Activated CD8-positive, alpha-beta T cell treated with anti-CD3 and anti-CD28 coated beads for 36 hours (primary cell): ENCODE measurements at places on chromosomes 16 and 17. TPM values are rescaled to one million over a fixed set of nuclear protein-coding genes. Genes with fewer than 3 reads are reported as not detected.

- no peak for DNase-seq
Measured at GRCh38 chr16:228151-228851, 948 bp downstream of the LUC7L start.

Gene CRHR1
- total RNA-seq: not detected

DNA sequence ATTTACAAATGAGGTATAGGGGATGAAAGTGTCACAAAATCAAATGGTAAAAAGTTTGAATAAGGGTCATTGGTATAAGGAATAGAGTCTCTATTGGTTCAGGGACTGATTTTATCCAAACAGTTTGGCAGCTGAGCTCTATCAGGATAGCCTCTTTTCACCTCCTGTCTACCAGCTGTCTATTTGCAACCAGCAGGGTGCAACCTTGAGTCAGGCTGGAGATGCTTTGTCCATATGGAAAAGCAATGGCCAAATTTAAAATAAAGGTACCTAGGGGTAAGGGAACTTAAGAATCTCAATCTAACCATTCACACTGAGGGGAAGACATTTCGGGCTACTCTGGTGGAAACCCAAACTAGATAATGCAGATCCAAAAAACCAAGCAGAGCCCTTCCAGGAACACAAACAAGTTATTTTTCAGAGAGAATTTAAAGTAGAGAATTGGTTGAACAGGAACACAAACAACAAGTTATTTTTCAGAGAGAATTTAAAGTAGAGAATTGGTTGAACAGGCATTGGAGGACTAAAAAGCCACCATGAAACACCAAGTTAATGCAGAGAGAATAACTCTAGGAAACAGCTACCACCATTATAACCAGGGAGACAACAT, 12.6 kb upstream of the CA10 start:
- DNase-seq: peak; percentile 13

Gene SMURF2
- total RNA-seq: 13.8 TPM

DNA sequence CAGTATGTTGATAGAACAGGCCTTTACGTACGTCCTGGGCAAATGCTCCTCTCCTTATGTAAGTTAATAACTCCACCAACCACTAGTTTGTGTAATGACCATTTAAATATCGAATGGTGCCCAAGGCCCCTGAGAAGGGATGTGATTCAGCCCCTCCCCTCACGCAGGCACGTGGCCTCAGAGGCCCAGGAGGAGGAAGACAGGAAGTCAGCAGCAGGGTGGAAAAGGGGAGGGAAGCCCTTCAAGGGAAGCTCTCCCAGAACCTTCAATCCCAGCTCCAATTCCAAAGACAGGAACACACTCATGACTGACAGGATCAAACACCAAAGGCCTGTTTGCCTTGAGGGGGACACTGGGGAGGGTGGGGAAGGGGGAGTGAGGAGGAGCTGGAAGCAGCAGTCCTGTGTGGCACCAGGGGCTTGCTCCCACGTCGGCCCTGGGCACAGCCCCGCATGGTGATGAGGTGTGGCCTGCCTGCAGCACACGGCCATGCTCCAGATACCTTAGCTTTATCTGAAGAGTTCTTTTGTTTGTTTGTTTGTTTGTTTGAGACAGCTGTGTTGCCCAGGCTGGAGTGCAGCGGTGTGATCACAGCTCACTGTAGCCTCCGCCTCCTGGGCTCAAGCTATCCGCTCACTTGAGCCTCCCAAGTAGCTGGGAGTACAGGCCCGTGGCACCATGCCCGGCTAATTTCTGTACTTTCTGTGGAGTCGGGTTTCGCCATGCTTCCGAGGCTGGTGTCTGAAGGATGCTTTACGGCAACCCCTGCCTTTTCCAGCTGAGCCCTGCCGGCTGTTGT, 105.0 kb downstream of the ZNF778 start:
- no peak for DNase-seq

- peak; percentile 12 for DNase-seq
Measured at GRCh38 chr16:81478876-81479511, 34.4 kb downstream of the CMIP start.

DNA sequence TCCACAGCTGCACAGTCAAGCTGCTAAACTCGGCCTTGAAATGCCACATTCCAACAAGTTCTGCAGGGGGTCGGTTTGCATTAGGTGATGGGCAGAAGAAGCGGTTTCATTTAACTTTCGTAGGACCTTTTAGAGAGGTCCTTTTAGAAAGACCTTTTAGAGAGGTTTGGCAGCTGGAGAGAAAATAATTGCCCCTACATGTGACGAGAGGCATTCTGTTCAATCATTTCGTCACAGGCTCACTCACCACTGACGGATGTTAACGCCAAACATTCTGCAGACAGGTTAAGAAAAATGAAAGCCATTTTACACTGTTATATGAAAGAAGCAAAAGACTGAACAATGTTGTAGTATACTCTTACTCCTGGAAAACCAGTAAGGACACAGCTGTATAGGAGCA, 76.5 kb upstream of the ZNF423 start:
- DNase-seq: no peak

Gene TMEM256
- 55.8 TPM for total RNA-seq

Gene BICDL2
- total RNA-seq: 0.77 TPM

Gene GRIN2A
- total RNA-seq: not detected

GRCh38 chr16:15879255-15879811, 9.1 kb downstream of the CEP20 start:
- DNase-seq: no peak

- DNase-seq: peak; percentile 50
Measured at GRCh38 chr17:78781104-78781892, 775 bp downstream of the CYTH1 start.

Gene CDR2
- 34.7 TPM for total RNA-seq

Gene TBC1D3G
- not detected for total RNA-seq
